Osteocyte (in vitro differentiated cells): ENCODE measurements at places on chromosomes 7 and 10. TPM values are rescaled to one million over a fixed set of nuclear protein-coding genes. Genes with fewer than 3 reads are reported as not detected.

DNA sequence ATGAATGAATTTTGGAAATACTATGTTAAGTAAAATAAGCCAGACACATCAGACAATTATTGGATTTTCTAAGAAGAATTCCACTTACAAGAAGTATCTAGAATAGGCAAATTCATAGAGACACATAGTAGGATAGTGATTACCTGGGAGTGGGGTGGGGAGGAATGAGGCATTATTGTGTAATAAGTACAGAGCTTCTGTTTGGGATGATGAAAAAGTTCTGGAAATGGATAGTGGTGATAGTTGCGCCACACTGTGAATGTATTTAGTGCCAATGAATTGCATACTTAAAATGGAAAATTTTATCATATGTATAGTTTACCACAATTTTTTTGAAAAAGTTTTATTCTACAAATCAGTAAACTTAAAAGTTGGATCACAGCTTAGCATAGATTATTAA lies 297.2 kb upstream of the KAT6B start:
- DNase-seq, result no peak

DNA sequence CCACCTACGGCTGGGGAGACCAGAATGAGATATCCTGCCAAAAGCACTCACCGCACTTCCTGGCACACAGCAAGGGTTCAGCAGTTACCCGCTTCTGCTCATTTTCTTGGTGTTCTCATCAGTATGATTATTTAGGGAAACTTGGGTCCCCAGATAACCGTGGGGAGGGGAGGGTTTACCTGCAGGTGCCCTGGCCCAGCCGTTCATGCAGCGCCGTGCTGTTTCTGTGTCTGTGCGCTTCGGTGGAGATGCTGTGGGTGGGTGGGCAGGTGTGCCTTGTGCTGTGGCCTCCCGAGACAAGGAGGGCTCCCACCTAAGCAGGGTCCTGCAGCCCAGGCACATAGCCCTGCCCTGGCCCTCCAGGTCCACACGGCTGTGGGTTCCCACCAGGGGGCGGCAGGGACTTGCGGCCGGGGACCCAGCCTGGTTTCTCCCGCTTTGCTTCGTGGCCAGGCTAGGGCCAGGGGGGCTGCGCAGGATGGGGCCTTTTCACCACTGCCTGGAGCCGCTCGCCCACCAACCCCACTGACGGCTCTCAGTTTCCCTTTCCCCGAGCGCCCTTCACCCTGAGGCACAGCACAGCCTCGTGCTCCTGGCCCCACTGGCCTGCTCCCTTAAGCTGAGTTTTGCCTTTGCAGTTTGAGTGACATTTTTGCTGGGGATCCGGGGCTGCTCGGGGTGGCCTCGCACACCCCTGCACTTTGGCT lies 78.5 kb downstream of the LHPP start:
- DNase-seq, result no peak

Gene FAM237B
- total RNA-seq, result not detected in 2 replicates

Gene ZNF239
- total RNA-seq, result 3.7 and 4.5 TPM in 2 replicates

Gene VSTM4
- 0.70 and 0.81 TPM in 2 replicates for total RNA-seq
